ENCODE measurements at places on chromosomes 12 and 14.

- peak; percentile 42 for DNase-seq
These were observed 103.5 kb downstream of the RPAP3 start for GRCh38 chr12:47602325-47602724.

GRCh38 chr12:66403746-66404145, 101.5 kb downstream of the HELB start:
- no peak for DNase-seq

GRCh38 chr14:54796961-54797360, 105.7 kb downstream of the GCH1 start:
- DNase-seq, result no peak

GRCh38 chr12:64669270-64669842, 59.1 kb downstream of the RASSF3 start:
- DNase-seq, result no peak

- DNase-seq, result no peak
These were observed 374.9 kb downstream of the GXYLT1 start for GRCh38 chr12:41769810-41770209.

DNA sequence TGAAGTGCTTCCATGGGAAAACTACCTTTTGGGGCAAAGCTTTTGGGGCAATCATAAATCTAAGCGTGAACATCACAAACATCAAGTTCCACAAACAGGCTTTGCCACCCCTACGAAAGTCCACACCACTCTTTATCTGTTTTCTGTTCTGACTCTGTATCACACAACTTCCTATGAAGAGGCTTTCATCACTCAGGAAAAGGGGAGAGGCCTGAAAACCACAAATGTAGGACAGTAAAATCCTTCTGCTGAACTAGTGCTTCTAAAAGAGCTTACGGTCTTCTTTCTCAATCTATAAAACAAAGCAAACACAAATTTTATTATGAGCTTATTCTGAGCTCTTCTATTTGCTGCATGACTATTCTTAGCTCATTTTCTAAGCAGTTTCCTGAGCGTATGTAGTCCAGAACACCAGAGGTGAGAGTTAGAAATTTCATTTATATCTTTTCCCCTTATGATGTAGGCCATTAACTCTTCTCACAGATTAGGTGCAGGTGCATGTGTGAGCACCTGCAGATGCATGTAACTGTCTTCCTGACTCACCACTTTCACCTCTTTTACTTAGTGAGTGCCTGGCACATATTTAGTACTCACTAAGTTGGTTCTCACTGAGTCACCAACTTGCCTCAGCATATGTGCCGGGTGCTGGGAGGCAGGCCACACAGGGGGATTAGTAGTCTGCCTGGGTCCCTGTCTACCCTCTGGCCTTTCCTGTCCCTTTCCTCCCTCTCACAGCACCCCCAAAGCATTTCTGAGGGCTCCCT, 32.9 kb upstream of the SYCP3 start:
- DNase-seq, result no peak

DNA sequence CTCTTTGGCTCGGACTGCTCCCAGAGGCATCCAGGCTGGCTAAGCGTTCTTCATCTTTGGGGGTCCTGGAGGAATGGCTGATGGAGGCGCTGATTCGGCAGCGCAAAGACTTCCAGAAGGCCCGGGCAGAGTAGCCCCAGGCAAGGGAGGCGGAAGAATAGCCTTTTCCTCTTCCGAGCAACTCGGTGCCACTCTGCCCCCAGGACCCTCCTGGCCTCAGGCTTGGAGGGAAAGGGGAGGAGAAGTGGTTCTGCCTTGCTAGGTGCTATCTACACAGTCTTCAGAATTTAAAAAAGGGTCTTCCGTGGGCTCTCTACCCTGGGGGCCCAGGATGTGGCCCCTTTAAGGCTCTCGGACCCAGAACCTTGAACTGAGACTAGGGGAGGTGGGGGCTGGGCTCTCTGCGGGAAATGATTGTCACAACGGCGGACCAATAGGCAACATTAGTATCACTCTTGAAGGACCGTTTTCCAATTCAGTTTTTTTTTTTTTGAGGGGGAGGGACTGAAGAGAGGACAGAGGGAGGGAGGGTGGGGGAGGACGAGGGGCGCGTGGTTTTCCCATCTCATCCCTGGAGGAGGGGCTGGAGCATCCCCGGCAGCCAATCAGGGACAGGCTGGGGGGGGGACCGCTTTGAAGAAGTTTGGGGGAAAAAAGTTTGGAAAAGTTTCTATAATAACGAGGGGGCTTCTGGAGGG, at the start of gene NFATC4:
Gene NFATC4, plus strand, starts transcription at position 671 of the 698 bp plus-strand sequence. CDS start 157 bp downstream, outside the sequence.
- DNase-seq, result peak; percentile 88

DNA sequence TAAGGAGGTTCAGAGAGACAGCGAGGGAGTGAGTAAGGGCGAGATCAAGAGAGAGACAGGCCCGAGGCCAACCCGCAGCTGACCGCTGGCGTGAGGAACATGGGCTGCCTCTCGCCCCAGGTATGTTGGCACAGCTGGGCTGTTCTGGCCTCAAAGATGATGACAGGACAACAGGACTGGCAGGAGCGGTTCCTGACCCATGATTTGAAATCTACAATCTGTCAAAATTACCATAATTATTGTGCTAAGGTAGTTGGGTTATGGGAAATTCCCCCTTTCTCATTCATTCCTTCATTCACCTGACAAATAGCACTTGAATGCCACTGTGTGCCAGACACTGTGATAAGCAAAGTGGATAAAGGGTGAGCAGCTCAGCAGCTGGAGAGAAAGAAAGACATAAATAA, 5.1 kb upstream of the ENDOU start:
- DNase-seq, result no peak

DNA sequence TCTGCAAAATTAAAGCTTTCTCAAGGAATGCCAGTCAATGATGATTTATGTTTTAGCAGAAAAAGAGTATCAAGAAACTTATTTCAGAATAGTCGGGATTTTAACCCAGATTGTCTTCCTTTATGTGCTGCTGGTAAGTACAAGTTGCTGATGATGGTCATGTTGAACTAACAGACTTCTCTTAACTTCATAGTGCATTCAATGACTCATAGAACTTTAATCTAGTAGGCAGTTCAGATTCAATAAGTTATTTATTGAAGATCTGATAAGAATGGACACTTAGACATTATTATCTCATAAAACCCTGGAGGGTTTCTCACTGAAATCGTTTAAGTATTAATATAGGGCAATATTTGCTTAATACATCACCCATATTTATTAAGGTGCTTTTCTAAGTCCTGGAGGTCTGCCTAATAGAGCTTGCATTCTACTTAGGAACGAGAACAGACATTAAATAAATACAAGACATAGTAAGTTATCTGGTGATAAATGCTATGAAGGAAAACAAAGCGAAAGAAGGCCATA, 33.8 kb downstream of the TOGARAM1 start:
- DNase-seq, result no peak

- DNase-seq, result peak; percentile 66
These were observed at the start of gene RDH5 for GRCh38 chr12:55720071-55720564. Gene RDH5 (plus strand): TSS chr12:55720393. CDS start chr12:55721185, 792 bp downstream.

GRCh38 chr12:74365178-74365964, 172.3 kb upstream of the ATXN7L3B start:
- DNase-seq, result no peak

- DNase-seq, result no peak
These were observed 413.6 kb downstream of the BTG1 start for GRCh38 chr12:91732086-91732485.

DNA sequence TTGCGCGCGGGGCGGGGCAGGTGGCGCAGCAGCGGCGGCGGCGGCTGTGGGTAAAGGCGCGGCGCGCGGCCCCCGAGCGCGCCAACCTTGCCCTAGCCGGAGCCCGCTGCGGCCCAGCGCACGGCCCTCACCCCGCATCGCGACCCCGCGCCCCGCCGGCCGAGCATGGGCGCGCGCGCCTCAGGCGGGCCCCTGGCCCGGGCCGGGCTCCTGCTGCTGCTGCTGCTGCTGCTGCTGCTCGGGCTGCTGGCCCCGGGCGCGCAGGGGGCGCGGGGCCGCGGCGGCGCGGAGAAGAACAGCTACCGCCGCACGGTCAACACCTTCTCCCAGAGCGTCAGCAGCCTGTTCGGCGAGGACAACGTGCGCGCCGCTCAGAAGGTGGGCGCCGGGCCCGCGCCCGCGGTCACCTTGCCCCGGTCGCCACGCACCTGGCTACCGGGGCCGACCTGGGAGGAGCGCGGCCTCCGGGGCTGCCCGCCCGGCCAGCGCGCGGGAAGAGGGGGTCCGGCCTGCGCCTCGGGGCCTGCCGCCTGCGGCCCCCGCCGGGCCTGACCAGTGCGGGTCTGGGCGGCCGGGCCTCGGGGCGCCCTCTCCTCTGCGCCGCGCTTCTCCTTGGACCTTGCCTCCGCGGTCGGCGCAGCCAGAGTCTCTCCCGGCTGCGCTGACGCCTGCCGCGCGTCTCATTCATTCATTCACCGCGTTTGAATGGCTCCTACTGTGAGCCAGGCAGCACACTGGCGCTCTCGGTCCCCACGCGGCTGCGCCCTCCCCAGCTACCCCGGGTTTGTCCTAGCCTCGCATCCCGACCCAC, at the start of gene BRI3BP:
Gene BRI3BP, plus strand, starts transcription at position 20 of the 811 bp plus-strand sequence. Its CDS starts 146 bp downstream, at position 166.
- DNase-seq, result no peak

GRCh38 chr12:102050660-102051430, 10.9 kb downstream of the WASHC3 start:
- no peak for DNase-seq

GRCh38 chr14:59540852-59541251, 35.8 kb downstream of the CCDC175 start:
- no peak for DNase-seq

- DNase-seq, result peak; percentile 71
These were observed 84.2 kb downstream of the GCH1 start for GRCh38 chr14:54818201-54819133.

DNA sequence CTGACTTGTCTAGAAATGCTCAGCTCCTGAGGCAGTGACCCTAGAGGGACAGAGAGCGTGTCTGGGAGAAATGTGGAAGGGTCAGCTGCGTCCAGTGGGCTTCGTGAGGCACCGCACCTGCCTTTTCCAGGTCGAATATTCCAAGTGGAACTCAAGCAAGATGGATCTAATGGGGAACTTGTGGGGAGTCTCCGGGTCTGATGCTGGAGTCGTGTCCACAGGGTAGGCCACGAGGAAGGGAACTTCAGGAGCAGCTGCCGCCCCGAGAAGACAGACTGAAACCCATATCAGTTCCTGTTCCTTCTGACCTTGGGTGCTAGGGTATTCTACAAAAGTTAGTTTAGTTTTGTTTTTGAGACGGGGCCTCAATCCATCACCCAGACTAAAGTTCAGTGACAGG, 67.5 kb downstream of the TNFAIP2 start:
- DNase-seq, result no peak

DNA sequence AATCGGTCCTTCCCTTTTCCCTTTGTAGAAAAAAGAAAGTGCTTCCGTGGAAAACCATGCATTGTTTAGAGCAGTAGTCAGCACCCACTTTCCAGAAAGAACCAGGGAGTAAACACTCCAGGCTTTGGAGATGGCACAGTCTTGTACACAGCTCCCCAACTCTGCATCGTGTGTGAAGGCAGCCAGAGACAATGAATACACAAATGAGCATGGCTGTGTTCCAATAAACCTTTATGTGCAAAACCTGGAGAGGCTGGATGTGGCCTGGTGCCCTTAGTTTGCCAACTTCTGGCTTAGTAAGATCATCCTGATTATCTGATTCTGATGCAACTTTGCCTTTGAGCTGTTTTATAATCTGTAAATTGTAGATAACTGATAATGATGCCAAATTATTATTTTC, 463.4 kb upstream of the TMEM132C start:
- no peak for DNase-seq

DNA sequence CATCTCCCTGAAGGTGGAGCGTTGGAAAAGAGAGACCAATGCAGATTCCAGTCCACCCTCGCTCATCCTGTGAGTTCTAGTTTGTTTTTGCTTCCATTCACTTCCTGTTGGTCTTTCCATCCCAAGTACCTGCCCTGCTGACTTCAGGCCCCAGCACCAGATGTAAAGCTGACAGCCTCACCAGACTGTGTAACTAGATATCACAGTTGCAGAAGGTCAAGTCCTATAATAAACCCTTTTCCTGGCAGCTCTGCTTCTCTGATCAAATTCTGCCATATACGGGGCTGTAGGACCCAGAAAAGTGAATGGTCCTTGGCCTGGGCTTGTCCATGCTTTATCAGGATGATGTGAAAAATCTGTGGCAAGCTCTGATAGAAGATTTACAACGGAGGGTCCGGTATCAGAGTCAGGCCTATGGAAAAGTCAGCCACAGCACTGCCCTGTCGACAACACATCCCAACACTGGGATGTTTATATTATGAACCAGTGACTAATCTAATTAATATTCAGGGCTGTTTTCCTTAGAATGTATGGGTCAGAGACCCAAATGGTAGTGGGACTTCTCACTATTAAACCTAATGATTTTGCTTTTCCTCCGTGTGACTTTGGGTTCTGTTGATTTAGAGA, 42.1 kb downstream of the CCDC175 start:
- DNase-seq, result no peak

- DNase-seq, result no peak
These were observed 479.7 kb upstream of the MGAT4C start for GRCh38 chr12:86735851-86736250.

- DNase-seq, result no peak
These were observed 169.0 kb upstream of the EEA1 start for GRCh38 chr12:93098077-93098476.

DNA sequence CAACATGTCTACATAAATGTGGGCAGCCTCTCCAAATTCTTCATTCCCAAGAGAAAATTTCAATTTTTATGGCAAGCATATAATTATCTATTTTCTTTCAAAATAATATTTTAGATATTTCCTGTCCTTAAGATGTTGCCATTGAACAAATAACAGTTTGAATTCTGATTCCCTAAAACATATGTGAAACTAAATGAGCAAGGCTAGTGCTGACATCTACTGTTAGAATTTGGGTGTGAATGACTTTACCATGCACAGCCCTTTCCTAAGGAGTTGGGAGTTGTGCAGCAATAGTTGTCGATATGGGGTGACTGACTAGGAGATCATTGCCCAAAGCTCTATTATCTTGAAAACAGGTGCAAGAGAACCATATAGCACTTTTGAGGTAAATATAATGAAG, 108.2 kb upstream of the SLC38A4 start:
- DNase-seq, result peak; percentile 39

DNA sequence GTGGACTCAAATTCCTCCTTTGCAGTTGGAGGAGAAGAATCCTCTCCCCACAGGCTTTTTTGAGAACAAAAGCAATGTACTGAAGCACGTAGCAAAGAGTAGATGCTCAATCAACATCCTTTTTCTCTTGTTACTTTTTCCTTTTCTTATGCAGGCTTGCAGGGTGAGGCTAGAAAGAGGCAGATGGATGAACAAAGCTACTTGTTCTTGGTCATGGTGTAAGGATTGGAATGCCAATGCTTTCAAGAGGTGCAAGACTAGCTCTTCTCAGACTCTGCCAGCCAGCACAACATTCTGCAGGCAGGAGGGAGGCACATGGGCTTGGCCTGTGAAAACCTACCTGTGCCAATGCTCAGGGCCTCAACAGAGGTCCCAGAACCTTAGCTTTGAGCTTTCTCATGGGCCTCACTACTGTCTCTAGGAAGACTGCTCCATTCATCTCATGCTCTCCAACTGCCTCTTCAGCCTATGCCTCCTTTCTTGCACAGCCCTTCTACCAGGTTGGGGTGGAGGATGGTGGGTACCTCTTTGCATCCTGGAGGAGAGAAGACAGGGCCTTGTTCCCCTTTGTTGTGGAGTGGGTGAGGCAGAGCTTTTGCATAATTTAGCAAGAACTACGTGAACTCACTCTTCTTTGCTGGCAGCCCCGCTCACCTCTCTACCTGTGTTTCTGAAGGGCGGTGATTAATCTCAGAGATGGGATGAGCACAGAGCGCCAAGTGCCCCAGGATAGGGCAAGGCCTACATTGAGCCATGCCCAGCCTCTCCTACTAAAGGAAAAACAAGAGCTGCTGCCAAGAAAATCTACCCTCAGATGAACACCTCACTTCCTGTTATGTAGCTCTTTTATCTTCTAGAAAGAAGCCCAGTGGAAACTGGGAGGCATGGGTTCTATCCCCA, 1119.7 kb downstream of the VRK1 start:
- no peak for DNase-seq

GRCh38 chr12:1836854-1837421, 16.6 kb downstream of the LRTM2 start:
- DNase-seq, result no peak

Data from amniotic stem cell (primary cell).